ENCODE measurements at places on chromosomes 11 and 22.
A peak's percentile ranks its signal among the peaks of the same experiment; 100 is the strongest.

DNA sequence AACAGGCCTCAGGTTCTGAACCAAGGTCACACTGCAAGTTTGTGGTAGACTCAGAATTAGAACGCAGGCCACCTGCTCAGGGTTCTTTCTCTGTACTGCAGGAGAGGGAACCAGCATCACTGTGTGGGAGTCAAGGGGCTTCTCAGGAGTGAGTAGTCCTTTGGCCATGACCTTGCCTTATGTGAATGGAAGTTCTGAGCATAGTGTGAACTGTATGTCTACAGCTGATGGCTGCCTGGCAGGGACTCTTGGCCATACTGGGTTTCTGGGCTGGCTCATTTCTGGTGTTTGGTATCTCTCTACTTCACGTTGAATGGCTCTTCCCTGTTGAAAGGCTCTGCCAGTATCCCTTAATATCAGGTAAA lies 40.1 kb upstream of the TUB start:
- DNase-seq = no peak

DNA sequence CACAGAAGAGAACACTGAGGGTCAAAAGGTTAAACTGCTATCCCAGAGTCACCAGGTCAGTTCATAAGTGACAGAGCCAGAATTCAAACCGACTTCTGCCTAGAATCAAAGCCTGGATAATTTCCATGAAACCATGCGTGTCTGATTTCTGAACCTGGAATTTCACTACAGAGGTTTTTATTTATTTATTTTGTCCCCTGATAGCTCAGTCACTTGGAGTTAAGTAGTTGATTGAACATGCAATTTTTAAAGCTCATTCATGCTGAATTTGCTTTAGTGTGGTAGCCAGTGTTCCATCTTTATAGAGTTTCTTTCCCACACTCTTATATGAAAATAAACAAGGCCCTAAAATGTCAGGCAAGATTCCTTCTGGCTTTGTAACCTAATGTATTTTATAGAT lies 93.2 kb downstream of the NAV2 start:
- DNase-seq = no peak

DNA sequence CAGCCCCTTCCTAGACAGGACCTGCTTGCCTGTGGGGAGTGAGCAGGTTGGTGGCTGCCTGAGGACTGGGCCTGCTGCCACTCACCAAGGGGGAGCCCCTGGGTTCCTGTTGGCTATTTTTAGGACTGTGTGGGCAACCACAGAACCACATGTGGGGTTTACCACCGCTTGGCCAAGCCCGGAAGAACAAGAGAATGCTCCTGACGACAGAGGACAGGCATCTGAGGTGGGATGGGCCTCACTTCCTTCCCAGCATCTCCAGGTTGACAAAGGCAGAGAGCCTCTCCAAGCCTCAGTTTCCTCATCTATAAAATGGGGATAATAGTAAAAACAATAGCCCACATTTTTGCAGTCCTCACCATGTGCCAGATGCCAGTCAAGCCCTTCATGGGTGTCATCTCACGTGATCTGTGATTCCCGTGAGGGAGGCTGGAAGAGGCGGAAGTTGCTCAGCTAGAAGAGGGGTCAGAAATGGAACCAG lies 43.6 kb downstream of the LRRC32 start:
- peak; percentile 43 for DNase-seq

GRCh38 chr11:8082391-8083087 lies 1.5 kb downstream of the TUB start:
- no peak for DNase-seq

GRCh38 chr11:72808331-72808798 lies 5.8 kb upstream of the ATG16L2 start:
- no peak for DNase-seq

- DNase-seq = no peak
Measured at GRCh38 chr22:21754523-21754922, 18.9 kb upstream of the YPEL1 start.

DNA sequence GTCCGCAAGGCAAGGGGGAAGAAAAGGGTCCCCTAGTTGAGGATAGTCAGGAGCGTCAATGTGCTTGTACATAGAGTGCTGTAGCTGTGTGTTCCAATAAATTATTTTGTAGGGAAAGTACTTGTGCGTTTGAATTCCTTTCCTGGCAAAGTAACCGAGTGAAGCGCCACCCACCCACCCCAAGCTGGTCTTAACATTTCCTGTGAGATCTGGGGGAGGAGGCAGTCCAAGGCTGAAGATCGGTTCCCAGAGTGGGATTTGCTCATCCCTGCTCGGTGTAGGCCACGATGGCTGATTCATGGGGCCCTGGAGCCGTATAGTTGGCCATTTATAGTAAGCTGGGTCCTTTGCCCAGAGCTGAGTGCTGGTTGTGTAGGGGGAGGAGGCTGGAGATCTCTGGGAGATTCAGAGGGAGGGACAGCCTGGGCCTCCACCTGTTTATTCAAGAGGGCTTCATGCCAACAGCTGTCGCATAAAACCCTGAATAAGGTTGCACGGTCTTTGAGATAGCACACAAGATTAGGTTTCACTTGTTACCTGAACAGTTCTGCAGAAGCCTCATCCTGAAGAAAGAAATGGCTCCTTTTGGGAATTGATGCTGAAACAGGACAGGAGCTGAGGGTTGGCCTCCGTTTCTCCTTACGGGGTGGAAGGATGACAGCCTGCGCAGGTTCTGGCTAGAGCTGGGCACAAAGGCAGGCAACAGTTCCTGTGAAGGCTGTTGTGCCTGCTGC lies 2.4 kb downstream of the ATF4 start:
- DNase-seq = no peak

DNA sequence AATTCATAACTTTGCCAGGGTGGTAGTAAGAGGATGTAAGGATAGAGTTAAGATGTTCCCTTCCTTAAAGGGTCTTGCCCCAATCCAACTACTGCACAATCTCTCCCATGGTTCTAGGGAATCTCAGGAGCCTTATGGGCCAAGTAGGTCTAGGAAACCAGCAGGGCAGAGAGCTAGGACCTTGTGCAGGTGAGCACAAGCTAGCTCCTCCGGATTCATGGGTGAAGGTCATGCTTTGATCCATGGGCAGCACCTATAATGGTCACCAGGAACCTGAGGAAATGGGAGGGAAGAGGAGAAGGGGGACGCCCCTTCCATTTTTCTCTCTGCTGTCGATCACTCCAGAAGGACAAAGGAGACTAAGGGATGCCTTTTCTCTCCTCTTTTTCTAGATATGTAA lies 16.8 kb downstream of the KCNJ11 start:
- no peak for DNase-seq

GRCh38 chr22:17347724-17348123 lies 21.5 kb upstream of the CECR2 start:
- no peak for DNase-seq

DNA sequence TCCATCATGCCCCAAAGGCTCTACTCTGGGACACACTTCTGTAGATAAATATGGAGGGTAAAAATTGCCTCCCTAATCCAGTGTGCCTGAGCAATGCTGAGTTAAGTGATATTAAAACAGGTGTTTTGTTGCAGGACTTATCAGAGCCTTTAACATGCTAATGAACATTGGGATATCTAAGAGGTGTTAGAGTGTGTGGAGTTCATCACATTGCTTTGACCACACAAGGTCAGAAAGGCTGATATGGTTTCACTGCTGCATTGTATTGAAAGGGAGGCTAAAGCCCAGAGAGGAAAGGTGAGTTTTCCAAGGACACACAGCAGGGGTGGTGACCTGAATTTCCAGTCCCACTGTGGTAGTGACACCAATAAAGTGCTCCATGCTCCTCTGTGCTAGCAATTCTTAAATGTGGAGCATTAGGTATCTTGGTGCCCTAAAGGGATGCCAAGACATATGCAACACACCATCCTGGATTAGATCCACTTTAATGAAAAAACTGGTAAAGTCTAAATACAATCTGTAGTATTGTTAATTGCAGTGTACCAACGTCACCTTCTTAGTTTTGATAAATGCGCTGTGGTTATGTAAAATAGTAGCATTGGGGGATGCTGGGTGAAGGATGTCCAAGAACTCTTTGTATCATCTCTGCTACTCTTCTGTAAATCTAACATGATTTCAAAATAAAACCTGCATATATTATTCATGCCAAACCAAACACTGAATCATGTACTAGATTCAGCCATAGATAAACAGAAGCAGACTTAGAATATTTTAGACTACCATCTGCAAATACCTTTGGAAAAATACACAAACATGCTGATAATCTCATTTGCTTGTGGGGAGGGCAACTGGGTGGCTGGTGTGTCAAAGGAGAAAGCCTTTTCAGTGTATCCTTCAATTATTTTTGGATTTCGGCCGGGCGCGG lies 45.8 kb downstream of the MIAT start:
- no peak for DNase-seq

DNA sequence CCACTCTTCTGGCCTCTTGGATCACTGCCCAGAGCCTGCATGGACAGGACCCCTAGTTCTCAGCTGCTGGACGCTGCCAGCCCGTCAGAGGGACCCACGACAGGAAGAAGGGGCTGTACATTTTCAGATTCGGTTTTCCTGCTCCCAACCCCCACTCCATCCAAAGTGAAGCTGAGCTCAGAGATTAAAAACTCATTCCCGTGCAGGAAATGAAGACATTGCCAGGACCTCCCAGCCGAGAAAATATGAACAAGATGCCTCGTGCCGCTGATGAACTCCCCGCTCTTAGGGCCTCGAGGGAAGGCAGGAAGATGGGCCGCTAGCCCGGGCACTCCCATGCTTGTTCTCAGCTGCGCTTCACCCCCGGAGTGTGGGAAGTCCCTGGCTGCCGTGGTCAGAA lies 36.1 kb downstream of the RPUSD4 start:
- no peak for DNase-seq

DNA sequence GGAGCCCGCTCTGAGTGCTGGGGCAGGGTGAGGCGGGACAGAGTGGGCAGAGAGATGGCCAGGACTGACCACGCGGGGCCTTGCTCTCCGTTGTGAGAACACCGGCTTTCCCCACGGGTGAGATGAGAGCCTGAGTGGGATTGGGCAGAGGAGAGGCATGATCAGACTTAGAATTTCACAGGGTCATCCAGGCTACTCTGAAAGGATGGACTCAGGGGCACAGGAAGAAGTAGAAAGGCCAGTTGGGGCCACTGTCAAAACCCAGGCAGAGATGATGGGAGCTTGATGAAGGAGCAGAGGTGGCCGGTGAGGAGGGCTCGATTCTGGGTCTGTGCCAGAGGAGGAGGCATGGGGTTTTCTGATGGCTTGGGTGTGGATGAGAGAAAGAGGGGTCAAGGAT lies 63.8 kb upstream of the NUP50 start:
- no peak for DNase-seq

All from activated CD4-positive, alpha-beta T cell treated with anti-CD3 and anti-CD28 coated beads for 24 hours (primary cell).